ENCODE measurements at places on chromosomes 5 and 9.

- no peak for DNase-seq
These were observed 964.5 kb upstream of the DMAC1 start for GRCh38 chr9:8764051-8764450.

GRCh38 chr9:4615251-4615650 lies 46.8 kb upstream of the PLPP6 start:
- no peak for DNase-seq

GRCh38 chr5:54524082-54524481 lies 6.5 kb downstream of the SNX18 start:
- DNase-seq: no peak

DNA sequence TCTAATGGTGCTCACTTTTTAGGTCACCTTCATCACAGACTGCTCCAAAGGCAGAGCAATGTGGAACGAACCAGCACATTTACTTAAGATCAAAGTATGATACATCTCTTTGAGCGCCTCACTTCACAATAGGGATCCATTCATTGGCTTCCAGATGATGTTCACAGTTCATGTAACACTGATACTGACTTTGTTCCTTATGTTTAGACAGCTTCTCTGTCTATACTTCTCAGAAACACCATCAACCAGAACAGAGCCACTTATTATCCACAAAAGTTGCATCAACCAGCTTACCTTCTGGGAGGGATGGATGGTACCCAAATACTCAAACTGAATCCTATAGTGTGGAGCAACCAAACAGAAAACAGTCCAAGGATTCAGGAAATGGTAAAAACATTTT lies 4.6 kb downstream of the PTAR1 start:
- DNase-seq: no peak

- no peak for DNase-seq
These were observed 996.0 kb upstream of the ARRDC3 start for GRCh38 chr5:92378966-92379611.

GRCh38 chr9:84937180-84937579 lies 267.7 kb downstream of the NTRK2 start:
- no peak for DNase-seq
